ENCODE measurements at places on chromosomes 1 and 21.

DNA sequence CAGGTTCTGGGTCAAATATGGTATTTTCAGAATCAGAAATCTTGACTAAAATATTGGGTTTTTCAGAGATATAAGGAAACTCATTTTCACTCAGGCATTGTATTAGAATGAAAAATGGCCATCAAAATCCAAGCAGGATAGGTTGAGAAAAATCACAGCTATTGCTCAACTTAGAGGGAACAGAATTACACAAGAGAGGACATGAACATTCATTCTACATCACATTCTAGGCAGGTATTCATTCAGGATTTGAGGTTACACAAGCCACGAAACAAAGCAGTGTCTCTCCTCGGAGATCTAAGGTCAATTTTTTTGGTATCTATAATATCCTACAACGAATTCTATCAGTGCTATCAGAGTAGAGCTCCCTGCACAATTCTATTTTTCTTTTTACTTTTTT, 163.6 kb upstream of the HP1BP3 start:
- DNase-seq = no peak

- no peak for DNase-seq
These were observed 150.3 kb upstream of the SPAG17 start for GRCh38 chr1:118335331-118335732.

DNA sequence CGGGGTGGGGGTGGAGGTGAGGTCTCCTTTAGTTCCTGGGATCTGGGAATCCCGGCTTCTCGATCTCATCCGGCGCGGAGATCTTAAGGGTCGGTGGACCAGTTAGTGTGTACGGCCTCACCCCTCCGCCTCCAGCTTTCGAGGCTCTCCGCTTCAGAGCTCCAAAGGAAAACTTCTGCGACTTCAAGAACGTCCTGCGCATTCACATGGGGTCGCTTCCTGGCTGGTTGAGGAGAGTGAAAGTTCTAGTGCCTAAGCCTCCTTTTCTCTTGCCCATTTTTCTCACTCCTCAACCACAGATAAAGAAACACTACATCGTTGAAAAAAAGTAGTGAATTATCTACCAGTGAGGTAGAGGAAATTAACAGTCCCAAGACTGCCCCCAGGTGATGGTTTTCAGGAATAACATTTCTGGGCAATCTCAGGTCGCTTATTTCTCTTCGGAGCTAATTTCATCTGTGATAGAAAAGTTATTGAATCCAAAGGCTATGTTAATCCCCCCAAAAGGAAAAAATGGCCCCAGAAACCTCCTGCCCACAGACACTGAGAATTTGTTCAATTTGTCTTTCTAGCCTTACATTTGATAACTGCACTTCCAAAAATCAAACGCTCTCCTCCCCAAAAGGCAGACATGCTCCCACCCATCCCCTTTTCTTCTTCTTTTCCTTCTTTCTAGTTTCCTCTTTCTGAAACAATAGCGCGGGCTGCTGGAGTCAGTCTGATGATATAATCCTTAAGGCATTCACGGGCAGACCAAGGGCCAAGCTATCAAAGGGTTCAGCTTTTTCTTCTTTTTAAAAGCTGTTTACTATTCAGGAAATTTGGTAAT, 20.6 kb upstream of the TBX15 start:
- DNase-seq = no peak

DNA sequence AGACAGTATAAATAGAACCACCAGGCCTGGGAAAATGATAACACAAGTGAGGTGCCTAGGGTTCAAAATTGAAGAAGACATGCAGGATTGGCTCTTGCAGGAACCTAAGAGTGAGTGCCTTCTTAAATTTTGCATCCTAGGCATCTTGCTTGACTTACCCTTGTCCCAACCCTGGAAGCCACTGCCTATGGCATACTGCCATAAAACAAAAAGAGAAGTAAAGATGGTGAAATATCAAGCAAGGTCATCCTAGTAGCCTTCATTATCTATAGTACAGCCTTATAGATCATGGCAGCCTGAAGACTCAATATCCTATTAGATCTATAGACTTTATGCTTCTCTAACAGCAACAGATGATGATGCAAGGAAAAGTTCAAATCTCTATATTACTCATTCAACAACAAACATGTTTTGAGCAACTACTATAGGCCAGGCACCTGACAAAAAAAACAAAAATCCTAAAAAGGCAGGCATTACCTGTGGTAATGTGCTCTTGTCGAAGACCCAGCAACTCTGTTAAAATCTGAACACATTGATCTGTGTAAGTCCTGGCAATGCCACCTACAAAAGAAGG, 6.3 kb downstream of the AP4B1 start:
- DNase-seq = no peak

Data from activated T-helper 1 cell treated with Interleukin-2 at 50 U/mL for 16 hours (primary cell).